ENCODE measurements at places on chromosomes 11 and 22.

DNA sequence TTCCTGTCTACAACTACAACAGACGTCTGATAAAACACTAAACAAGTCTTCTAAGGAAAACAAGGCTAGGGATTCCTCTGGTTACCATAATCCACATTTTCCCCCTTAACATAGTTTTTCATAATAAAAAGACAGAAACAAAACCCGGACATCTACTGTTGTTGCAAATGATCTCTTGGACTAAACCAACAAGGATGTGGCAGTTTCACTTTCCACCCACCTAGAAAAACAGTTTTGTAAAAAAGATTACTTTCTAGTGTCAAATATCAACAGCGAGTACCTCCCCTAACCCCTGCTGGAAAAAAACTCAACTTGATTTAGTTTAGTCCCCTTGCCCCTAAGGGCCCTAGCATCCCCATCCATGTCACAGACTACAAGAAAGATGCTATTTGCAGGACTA, 5.4 kb downstream of the GNG3 start:
- DNase-seq: no peak

GRCh38 chr22:50081426-50082196, 3.6 kb downstream of the MLC1 start:
- DNase-seq: no peak

- no peak for DNase-seq
Measured at GRCh38 chr11:12187399-12187798, 77.0 kb downstream of the MICAL2 start.

DNA sequence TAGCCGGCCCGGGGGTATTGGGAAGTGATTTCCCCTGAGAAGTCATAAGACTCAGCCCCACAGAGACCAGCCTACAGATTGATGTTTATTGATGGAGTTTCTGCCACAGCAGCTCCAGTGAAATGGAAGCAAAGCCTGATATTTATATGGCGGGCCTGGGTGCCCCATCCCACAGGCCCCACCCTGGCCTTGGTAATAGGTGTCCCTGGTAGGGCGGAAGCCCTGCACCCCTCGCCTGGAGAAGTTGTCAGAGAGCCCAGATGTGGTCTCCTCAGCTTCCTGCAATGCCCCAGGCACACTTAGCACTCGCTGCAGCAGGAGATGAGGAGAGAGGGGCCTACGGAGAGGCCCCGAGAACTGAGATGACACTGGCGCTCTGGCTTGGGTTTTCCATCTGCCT, 107.4 kb downstream of the MORC2 start:
- DNase-seq: no peak

GRCh38 chr11:63242089-63242781, 1.2 kb downstream of the SLC22A25 start:
- no peak for DNase-seq
